Right renal pelvis (tissue), 4 donors: ENCODE measurements at places on chromosomes 6 and 20.

DNA sequence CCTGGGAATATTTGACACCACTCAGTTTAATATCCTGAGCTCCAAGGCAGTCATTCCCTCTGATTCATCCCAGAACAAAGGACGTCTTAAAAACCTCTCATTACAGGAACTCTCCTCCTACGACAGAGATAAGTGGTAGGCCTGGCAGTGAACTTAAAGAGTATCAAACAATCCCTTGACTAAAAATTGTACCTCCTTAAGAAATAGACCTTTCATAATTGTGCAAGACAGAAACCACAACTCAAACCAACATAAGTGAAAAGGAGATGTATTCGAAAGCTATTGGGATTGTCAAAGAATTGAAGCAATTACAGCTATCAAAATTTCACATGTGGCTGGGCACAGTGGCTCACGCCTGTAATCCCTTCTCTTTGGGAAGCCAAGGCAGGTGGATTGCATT is 19.1 kb upstream of the BNIP5 start:
- no peak for DNase-seq

DNA sequence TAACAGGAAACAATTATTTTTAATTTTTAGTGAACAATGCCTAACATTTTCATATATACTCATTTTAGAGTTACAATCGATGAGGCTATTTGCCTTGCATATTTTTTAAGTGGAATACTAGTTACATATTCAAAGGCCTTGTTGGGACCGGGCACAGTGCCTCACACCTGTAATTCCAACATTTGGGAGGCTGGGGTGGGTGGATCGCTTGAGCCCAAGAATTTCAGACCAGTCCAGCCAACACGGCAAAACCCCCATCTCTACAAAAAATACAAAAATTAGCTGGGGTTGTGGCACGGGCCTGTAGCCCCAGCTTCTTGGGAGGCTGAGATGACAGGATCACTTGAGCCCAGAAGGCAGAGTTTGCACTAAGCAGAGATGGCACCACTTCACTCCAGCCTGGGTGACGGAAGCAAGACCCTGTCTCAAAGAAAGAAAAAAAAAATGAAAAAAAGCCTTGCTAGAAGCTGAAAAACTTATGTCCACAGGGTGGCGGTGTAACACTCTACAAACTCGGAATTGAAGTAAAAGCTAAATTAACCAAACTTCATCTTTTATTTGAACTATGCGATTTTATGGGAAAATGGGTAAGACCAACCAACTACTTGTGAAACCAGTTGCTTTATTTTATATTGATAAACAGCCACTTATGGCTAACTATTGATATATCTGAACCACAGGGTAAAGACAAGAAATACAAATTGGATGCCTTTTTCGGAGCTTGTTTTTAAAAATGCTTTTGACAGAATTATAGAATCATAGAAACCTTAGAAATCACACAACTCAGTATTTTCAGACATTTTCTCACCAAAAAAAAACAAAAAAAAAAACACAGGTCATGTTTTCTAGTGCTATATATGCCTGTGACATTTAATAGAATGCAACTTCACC is 24.1 kb upstream of the ROS1 start:
- DNase-seq: peak; percentile 60

- DNase-seq: no peak
Observed at GRCh38 chr20:59731376-59731775, 127.0 kb downstream of the PHACTR3 start.

DNA sequence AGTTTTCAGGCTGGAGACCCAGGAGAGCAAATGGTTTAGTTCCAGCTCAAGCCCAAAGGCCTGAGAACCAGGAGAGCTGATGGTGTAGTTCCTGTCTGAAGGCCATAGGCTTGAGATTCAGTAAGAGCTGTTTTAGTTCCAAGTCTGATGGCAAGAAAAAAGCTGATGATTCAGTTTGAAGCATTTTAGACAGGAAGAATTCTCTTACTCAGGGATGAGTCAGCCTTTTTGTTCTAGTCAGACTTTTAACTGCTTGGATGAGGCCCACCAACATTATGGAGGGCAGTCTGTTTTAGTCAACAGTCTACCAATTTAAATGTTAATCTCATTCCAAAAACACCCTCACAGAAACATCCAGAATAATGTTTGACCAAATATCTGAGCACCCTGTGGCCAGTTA is 2.5 kb downstream of the ZSCAN26 start:
- no peak for DNase-seq

GRCh38 chr6:149035766-149036165 is 281.7 kb upstream of the TAB2 start:
- no peak for DNase-seq

GRCh38 chr6:133621751-133622150 is 267.2 kb upstream of the TCF21 start:
- no peak for DNase-seq

DNA sequence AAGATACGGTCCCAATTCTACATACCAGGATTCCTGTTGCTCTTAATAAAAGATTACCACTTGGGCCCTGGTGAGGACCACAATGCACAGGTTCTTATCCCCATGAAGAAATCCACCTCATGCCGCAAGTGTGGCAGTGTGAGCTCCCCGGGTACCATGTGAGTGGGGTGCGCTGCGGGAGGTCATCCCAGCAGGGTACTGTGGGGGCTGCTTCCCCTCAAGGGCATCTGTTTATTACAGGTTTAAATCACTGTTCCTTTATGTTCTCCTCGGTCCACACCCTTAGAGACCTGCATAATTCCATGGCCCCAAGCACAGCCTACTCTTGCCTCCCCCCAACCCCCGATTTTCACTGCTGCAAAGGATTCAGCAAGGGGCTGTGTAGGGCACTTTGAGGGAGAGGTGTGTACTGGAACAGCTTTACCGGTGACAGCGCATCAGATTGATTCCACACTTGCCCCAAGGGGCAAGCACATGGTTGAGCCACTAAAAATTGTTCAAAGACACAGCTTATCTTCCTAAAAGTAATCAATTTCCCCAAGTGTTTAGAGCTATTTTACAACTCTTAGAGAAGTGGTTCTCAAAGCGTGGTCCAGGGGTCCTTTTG is 6.2 kb downstream of the DIDO1 start:
- DNase-seq: no peak

- DNase-seq: no peak
Observed at GRCh38 chr20:56458206-56458821, 10.1 kb upstream of the RTF2 start.

- no peak for DNase-seq
Observed at GRCh38 chr6:143034689-143035334, 25.9 kb upstream of the AIG1 start.

DNA sequence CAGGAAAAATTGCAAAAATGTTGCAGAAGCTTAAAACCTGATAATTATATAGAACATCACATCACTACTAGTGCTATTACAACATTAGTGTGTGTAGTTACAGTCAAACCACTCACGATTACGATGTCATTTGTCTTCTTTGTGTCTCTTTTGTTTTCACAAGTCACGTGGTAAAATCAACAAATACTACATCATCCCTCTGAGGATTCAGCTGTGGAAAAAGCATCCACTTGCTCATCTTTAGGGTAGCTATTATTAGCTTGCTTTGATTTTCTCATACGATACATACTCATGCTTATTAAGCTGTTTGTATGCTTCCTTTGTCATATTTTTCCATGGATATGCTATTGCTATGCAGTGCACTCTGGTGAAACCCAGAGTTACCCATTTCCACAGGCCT is 22.2 kb upstream of the ATXN1 start:
- DNase-seq: no peak
